ENCODE measurements at places on chromosomes 1 and 21.

GRCh38 chr1:57321776-57322175, 102.1 kb downstream of the DAB1 start:
- DNase-seq = no peak

DNA sequence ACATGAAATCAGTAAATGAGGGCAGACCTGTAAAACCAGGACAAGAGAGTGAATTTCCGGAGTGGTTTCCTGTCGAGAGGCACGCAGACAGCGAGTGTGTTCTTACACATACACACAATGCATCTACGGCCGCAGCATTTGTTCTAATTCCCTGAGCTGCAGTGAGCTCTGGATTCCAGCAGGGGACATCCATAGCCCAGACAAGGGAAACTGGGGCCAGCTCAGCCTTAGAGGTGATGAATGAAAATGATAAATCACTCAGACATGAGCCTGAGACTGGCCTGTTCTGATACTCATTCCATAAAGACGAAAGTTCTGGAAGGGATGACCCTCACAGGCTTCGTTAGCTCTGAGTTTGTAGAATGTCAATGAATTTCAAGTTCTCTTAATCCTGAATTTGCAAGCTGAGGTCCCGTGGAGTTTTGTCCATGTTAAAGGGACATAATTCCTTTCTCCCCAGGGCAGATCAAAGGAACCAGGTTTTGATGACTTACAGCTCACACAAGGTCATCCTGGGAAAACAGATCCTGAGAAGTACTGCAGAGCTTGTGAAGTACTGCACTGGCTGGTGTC, 207.9 kb upstream of the C1orf87 start:
- peak; percentile 68 for DNase-seq

DNA sequence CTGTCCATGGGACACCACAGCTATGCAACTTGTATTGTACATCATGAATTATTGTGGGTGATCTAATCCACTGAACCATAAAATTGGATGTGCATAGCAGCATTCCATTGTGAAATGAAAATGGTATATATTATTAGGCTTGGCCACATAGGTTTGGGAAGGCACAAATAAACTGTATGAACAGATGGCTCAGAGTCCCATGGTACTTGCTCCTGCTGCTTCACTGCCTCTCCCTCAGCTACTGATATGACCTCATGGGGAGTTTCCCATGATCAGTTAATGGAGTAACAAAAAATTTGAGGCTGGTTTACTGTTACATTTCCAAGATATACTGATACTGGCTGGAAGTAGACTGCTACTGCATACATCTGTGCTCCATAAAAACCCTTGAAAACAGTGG, 152.7 kb upstream of the NEGR1 start:
- DNase-seq = no peak

GRCh38 chr1:28973596-28974421, 59.4 kb downstream of the EPB41 start:
- no peak for DNase-seq

- DNase-seq = peak; percentile 83
Measured at GRCh38 chr1:45802343-45803298, 791 bp upstream of the MAST2 start.

DNA sequence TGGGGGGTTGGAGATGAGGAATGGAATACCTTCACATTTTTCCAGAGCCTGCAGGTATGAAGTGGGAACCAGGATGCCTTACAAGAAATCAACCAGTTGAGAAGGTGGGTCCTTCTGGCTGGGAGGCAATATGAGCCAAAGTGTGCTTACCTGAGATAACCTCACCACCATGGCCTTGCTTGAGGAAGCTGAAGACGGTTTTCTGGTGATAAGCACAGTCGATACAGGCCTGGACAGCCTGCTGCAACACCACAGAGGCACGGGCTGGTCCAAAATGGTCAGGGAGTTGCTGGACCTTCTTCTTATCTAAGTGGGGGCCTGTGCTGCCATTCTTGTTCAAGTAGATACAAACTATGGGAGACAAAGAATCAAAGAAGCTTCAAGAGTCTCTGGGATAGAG, 27.0 kb upstream of the SLFNL1 start:
- DNase-seq = no peak

DNA sequence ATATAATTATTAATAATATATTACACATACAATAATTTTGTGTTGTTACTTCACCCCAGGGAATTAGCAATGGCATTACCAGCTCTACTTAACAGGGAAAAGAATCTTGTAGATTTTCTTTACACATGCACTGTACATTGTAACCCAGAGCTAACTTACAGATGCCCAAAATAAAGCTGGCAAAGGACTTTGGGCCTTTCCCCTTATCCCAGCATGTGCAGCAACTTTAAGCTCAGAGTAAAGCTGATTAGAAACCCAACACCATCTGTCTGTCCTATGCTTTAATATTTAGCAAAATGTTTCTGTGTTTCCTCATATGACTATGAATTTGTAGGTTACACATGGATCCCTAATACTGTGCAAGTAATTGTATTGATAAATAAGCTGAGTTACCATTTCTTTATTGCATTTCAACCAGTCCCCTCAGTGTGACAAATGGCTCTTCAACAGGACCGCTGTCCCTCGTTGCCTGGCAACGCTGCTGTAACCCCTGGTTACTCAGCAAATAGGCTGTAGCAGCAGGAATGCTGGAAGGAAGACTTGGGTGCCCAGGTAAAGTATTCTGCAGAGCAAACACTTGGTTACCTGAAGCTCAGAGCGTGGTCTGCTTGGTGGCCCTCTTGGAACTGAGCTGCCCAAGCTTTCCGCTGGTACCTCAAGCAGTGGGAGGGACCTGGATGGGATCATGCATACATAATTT, at the start of gene USH2A:
Gene USH2A, minus strand, starts transcription at position 628 of the 700 bp plus-strand sequence. CDS start 1,112 bp downstream, outside the sequence.
- DNase-seq = no peak

- no peak for DNase-seq
Measured at GRCh38 chr1:185213091-185213490, 56.1 kb downstream of the SWT1 start.

DNA sequence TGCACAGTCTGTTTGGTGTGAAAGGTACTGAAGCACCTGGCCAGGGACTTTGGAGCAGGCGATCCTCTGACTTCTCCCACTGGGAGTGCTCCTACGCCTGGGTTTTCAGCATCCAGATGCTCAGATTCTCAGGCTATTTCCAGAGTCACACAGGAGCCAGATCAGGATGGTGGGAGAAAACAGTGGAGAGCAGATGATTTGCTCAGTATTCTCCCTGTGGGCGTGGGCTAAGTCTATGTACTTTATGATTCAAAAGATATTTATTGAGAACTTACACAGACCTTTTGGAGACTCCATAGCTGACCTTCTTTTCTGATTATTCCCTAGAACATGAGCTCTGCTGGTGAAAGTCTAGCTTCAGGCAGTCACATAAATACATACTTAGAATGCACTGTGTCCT, 134.6 kb downstream of the TENT5C start:
- no peak for DNase-seq

GRCh38 chr1:31764312-31765040, at the start of gene ADGRB2:
TSS of gene ADGRB2 (minus strand) at chr1:31764340. CDS start at chr1:31757221, 7,119 bp downstream.
- peak; percentile 60 for DNase-seq

DNA sequence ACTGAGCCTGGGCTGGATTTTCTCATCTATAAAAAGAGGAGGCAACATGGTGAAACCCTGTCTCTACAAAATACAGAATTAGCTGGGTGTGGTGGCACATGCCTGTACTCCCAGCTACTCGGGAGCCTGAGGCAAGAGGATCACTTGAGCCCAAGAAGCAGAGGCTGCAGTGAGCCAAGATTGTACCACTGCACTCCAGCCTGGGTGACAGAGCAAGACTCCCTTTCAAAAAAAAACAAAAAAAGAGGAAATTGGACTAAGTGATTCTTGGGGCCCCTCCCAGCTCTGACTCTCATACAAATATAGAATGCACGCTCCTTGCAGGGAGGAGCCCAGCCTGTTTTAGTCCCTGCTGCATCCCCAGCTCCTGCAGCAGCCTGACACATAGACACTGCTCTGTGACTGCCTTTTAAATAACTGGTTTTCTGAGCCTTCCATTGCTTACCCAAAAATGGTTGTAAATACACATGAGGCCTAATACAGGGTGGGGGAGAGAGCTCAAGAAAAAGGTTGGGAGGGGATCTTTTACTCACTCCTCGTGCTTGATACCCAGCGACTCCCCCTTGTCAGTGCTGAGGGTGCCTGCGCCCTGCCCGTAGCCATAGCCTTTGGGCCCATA, 17.2 kb downstream of the CSRP1 start:
- no peak for DNase-seq

DNA sequence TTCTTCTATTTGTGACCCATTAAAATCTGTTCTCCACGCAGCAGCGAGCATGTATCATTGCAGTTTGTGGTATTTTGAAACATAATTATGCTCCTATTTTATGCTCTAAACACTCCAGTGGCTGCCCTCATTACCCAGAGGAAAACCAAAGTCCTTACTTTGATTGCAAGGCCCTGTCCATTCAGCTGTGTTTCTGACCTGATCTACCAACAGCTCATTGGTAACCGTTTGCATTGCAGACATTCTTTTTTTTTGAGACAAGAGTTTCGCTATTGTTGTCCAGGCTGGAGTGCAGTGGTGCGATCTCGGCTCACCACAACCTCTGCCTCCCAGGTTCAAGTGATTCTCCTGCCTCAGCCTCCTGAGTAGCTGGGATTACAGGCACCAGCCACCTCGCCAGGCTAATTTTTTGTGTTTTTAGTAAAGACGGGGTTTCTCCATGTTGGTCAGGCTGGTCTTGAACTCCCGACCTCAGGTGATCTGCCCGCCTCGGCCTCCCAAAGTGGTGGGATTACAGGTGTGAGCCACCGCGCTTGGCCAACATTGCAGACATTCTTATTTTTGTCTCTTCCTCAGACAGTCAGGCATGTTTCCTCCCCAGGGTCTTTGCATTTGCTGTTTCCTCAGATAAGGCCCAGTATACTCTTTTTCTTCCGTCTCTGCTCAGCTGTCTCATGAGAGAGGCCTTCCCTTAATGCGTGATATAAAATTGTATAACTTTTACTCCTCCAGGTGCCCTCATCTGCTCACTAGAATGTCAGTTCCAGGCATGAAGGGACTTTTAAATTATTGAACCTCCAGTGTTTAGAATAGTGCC, 32.5 kb downstream of the THRAP3 start:
- no peak for DNase-seq
